H7 (cell line): ENCODE measurements at places on chromosomes 11 and 22.

GRCh38 chr22:23180301-23180892, at the start of gene BCR:
Gene BCR, plus strand, starts transcription at chr22:23180509. Its CDS starts 452 bp downstream, at chr22:23180961.
- peak; percentile 95 for DNase-seq

- DNase-seq = peak; percentile 87
Measured at GRCh38 chr22:23591201-23591791, 11.2 kb upstream of the IGLL1 start.

- DNase-seq = no peak
Measured at GRCh38 chr11:111397034-111397433, 18.0 kb upstream of the POU2AF1 start.

- no peak for DNase-seq
Measured at GRCh38 chr11:100861212-100861611, 174.1 kb downstream of the ARHGAP42 start.
